ENCODE measurements at places on chromosomes 7 and 10.

- DNase-seq = no peak
These were observed 71.3 kb downstream of the CREB3L2 start for GRCh38 chr7:137930581-137930980.

- no peak for DNase-seq
These were observed 106.1 kb downstream of the PRKCQ start for GRCh38 chr10:6473901-6474370.

- DNase-seq = no peak
These were observed 51.2 kb upstream of the ABI1 start for GRCh38 chr10:26911811-26912461.

GRCh38 chr10:43190289-43190688 lies 52.0 kb downstream of the CSGALNACT2 start:
- DNase-seq = no peak

DNA sequence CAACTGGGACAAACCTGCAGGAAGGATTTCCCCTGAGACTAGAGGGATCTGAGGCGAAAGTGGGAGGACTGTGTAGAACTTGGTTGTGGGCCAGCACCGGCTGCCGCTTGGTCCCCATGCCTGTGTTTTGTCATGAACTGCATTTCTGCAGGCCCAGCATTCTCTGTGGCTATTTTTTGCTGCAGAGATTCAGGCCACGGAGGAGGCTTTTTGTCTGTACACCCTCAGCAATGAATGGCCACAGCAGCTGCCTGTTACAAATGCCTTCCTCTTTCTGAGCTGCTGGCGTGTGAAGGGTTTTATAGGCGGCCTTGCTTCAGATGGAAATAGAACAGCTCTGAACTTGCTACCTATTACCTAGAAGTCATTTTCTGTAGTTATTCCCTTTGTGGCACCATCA lies 164.4 kb downstream of the SH2D4B start:
- DNase-seq = no peak

GRCh38 chr10:102287991-102288390 lies 42.7 kb downstream of the GBF1 start:
- DNase-seq = no peak

- no peak for DNase-seq
These were observed 9.9 kb upstream of the CSGALNACT2 start for GRCh38 chr10:43128331-43128730.

DNA sequence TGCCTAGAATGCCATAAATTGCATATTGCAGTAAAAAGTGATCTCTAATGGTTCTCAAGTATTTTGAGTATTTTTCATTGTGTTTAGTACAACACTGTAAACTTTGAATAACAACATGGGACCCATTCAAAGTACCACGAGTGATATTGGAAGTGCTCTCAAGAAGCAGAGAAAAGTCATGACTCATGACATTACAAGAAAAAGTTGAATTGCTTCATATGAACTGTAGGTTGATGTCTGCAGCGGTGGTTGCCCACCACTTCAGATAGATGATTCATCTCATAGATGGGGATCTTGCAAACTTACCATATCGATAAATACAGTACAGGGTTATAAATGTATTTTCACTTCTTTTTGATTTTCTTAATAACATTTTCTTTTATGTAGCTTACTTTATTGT lies 33.9 kb downstream of the ENTPD1 start:
- no peak for DNase-seq

DNA sequence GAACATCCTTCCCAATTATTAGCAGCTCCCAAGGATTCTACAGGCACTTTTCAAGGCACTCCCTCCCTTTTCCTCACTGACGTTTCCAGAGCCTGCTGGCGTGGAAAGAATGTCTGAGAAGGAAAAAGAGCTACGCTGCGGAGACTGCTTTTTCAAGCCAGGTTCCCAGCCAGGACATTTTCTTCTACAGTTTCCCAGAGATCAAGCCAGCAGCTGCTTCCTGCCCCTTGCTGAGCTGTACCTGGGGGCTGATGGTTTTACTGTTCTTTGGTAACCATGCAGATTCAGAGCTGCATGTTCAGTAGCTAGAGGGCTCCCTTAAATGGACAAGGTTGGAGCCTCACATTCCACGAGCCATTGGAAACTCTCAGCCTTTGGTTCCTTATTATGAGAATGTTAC lies 133.4 kb downstream of the EVX1 start:
- no peak for DNase-seq

DNA sequence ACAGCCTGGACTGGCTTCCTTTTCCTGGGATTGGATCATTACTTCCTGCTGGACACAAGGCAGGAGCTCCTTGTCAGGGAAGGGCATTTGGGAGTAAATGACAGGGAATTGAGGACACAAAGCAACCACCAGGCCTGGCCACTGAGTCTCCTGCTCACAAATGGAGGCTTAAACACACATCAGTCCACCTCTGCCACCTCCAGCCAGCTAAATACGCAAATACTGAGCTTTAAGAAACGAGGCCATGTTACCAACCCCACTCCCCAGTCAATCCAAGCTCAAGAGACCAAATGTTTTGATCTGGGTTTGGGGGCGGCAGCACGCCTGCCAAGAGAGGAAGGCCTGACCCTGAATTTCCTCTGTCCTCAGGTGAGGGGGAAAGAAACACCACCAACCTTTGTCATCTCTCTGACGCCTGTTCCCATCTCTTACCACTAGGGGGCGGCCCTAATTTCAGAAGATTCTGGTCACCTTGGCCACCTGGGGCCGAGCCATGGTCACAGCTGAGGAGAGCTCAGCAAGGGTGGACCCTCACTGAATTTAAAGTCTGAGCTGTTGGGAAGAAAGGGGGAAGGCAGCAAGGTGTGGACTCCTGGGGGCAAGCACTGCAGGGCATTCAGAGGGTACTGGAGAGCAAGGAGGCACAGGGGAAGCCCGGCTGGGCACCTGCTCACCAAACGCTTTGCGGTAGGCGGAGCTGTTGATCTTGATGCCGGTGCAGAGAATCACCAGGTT lies 16.5 kb downstream of the AIFM2 start:
- DNase-seq = peak; percentile 27

- DNase-seq = no peak
These were observed 20.2 kb downstream of the CALML3 start for GRCh38 chr10:5545011-5545410.
